Stimulated activated CD4-positive, alpha-beta T cell treated with anti-CD3 and anti-CD28 coated beads, TNF-alpha, amount 100 ng/mL, for 1 hour (primary cell): ENCODE measurements at places on chromosomes 3 and 15.

- no peak for DNase-seq
Observed at GRCh38 chr3:58471025-58471887, 20.6 kb upstream of the KCTD6 start.

GRCh38 chr3:81864272-81864671 is 102.8 kb upstream of the GBE1 start:
- no peak for DNase-seq

GRCh38 chr15:80549654-80550053 is 145.5 kb upstream of the ABHD17C start:
- DNase-seq: no peak

- no peak for DNase-seq
Observed at GRCh38 chr3:47872916-47873315, 70.0 kb downstream of the DHX30 start.

DNA sequence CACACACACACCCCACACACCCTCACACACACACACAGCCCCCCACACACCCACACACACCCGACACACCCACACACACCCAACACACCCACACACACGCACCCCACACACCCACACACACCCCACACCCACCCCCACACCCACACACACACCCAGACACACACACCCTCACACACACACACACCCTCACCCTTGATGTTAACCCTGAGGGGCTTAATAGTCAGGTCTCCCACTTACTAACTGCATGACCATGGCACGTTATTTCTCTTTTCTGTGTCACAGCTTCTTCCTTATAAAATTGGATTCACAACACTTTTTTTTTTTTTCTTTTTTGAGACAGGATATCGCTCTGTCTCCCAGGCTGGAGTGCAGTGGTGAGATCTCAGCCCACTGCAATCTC is 2.8 kb downstream of the GRM2 start:
- DNase-seq: no peak

DNA sequence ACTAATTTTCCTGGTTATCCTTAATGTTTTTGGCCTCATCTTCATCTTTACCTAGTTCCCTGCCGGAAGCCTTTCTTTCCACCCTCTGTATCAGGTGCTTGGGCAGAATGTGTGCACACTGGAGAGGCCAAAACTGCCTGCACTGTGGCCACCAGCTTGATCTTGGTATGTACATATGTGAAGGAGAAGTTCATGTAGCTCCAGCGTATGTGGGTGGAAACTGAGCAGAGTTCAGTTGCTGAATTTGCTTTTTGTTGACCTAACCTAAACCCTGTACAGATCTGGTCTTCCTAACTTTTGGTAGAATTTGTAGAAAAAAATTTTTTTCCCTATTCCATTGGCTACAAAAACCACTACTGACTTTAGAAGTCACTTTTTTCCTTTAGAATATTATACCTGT is 65.9 kb upstream of the IGSF10 start:
- DNase-seq: no peak

- DNase-seq: no peak
Observed at GRCh38 chr3:141279077-141279967, 47.7 kb downstream of the PXYLP1 start.

- no peak for DNase-seq
Observed at GRCh38 chr3:183044547-183045229, 54.6 kb downstream of the MCCC1 start.

DNA sequence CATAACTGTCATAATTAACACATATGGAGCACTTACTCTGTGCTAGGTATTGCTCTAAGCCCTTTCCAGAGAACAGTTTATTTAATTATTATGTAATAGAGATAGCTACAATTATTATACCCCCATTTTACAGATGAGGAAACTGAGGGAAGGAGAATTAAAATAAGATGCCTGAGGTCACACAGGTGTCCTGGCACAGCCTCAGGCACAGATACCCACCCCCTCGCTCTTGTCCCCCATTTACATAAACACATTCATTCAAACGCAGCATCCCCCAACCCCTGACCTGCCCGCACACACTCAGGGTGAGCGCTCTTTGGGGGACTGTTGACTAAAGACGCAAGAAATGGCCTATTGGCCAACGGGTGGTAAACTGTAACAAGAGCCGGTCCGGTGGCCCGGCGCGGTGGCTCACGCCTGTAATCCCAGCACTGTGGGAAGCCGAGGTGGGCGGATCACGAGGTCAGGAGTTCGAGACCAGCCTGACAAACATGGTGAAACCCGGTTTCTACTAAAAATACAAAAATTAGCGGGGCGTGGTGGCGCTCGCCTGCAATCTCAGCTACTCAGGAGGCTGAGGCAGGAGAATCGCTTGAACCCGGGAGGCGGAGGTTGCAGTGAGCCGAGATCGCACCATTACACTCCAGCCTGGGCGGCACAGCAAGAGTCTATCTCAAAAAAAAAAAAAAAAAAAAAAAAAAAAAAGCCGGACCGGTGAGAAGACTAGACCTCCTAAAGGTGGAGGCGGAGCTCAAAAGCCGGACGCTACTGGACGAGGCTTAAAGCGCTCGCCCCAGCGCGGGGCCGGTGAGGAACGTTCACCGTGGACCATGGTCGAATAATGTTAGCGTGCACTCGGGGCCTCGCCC is 1.9 kb upstream of the ISL2 start:
- DNase-seq: no peak

GRCh38 chr15:58453931-58454793 is 22.4 kb downstream of the LIPC start:
- no peak for DNase-seq

- no peak for DNase-seq
Observed at GRCh38 chr3:142270407-142270806, 45.0 kb upstream of the GK5 start.

- no peak for DNase-seq
Observed at GRCh38 chr3:149489060-149489690, 14.7 kb downstream of the TM4SF4 start.
